ENCODE measurements at places on chromosomes 1 and 21.

- no peak for DNase-seq
These were observed 17.0 kb downstream of the SRRM1 start for GRCh38 chr1:24659993-24660665.

- DNase-seq: no peak
These were observed 1239.3 kb upstream of the ADGRL4 start for GRCh38 chr1:80245813-80246212.

DNA sequence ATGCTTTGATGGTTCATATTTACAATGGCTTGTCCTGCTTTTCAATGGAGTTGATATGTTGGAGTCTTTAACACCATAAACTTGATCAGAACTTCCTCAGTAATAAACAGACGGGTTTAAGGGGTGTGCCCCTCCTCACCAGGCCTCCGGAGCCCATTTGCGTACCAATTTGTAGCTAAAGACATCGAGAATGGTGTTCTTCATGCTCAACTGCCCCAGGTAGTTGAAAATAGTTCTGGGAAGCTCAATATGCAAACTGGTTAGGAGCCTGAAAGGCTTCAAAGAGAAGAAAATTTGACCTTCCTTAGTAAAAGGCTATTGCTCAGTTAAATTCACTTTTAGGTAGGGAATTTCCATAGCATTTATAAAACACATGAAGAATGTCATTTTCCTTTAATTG is 68.1 kb upstream of the RRP15 start:
- no peak for DNase-seq

DNA sequence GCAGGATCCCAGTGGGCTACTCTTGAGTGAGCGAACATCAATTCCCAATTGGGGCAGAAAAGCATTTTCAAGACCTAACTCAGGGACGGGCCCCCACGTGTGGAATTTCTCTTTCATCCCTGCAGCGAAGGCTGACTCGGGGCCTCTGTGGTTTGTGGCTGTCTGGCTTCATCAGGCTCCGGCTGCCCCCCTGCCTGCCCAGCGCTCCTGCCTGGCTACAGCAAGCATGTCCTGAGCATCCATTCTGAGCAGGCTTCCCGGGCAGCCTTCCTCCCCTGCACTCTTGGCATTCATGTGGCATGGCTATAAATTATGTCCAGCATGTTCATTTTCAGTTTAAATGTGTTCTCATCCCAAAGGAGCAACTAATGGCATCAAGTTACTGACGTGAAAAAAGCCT is 588.1 kb downstream of the KIF26B start:
- no peak for DNase-seq

DNA sequence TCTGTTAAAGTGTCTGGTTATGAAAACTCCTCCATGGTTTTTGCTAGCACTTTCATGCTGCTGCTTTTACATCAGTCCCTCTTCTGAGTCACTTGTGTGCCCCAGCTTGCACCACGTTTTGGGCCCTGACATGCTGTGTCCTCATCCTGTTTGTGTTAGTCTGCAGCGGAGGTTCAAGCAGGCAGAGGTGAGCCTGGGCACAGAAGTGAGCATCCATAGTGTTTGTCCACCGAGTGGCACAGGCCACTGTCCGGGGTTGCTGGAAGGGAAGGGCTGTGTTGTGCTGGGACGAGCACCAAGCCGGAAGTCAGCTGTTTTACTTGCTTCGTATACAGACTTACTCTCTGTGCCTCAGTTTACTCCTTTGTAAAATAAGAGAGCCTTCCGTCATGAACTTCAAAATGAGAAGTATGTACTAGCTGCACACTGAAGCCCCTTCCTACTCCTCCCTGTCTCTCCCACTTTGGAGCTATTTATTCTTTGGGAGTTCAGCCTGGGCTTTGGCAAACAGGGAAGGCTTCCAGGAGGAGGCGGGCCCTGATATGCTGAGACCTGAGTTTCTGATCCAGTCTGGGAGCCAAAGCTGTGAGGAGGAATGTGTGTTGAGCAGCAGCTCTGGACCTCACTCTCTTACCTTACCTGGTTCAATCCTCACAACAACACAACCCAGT is 10.7 kb upstream of the LAPTM5 start:
- no peak for DNase-seq

DNA sequence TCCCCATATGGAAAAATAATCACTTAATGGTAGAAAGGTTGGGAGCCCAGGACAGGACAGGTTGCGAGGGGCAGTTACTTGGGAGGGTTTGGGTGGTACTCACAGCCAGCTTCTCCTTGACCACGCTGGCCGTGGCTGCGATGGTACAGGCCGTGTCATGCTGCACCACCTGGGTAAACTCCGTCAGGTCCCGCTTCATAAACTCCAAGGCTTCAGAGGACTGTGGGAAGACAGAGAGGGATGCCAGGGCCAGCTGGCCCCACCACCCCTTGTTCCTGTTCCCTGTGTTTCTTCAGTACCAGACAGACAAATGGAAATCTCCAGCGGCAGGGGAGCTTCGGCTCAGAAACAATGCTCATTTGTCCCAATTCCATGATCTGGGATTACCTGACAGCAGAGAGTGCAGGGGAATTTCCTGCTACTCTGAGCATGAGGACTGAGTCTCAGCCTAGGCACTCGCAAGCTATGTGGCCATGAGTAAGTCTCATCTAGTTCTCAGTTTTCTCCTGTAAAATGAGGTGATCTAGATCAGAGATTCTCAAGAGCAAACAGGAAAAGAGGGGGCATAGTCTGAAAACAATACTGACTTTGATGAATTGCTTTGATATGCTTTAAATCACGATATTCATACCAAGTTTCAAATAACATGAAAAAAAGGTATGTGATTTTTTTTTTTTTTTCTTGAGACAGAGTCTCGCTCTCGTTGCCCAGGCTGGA is 7.4 kb downstream of the BSDC1 start:
- no peak for DNase-seq

GRCh38 chr1:54364995-54365394 is 41.2 kb downstream of the SSBP3 start:
- DNase-seq: no peak

- peak; percentile 60 for DNase-seq
These were observed 15.3 kb downstream of the CASZ1 start for GRCh38 chr1:10781137-10781536.

DNA sequence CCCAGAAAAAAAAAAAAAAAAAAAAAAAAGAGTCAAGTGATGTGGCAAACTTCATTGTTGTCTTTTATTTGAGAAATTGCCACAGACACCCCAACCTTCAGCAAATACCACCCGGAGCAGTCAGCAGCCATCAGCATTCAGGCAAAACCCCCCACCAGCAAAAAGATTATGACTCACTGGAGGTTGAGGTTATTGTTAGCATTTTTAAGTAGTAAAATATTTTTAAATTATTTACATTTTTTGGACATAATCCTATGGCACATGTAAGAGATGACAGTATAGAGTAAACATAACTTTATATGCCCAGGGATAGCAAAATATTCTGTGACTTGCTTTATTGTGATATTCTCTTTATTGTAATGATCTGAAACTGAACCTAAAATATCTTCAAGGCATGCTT is 95.6 kb downstream of the CENPF start:
- no peak for DNase-seq

GRCh38 chr1:54774820-54775498 is 10.6 kb upstream of the PARS2 start:
- DNase-seq: no peak

DNA sequence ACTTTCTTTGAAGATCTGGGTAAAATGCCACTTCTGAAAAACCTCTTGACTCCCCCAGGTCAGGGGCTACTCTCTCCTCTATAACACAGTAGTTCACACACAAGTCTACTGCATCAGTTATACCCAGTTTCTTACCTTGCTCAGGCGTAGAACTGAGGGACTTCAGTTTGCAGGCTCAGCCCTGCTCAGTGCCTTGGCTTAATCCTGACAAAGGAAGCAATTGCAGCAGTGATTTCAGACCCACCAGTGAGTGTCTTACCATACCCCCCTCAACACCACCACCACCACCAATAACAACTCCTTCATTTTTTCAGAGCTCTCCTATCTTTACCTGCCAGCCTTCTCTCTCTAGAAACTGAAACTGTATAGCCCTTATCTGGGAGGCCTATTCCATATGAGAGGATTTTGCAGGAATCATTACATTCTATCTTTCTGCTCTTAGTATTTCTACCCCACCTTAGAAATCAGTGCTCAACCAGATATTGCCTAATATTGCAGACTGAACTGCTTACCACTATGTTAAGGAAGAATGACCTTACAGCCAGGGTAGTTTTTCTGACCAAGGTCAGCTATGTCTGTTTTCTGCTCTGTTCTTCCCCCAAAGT is 105.5 kb upstream of the S1PR1 start:
- DNase-seq: no peak

GRCh38 chr1:84152649-84153056 is 8.6 kb downstream of the PRKACB start:
- DNase-seq: no peak

DNA sequence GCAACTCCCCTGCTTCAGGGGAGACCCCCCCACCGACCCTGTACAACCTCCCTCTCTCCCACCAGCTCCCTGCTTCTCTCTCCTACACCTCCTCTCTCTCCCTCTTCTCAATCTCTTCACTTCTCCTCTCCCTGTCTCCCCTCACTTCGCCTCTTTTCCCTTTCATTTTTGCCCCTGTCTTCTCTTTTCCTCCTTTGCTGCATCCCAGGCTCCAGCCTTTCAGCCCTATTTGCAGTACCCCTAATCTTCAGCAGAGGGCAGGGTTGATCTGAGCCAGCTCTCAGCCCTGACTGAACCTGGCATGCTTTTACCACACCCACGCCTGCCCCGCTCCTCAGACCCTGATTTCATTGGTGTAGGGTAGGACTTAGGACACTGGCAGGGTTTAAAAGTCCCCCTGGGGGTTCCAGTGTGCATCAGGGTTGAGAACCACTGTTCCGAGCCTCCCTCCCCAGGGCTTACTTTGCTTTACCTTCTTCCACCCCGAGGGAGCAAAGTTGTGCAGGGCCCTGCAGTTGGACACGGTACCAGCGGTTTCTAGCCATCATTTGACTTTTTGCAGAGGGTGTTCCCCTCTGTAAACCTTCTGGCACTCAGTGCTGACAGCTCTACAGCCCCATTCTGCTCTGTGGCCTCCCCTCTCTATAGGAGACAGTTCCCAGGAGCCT is 67.3 kb upstream of the CNTN2 start:
- peak; percentile 23 for DNase-seq

DNA sequence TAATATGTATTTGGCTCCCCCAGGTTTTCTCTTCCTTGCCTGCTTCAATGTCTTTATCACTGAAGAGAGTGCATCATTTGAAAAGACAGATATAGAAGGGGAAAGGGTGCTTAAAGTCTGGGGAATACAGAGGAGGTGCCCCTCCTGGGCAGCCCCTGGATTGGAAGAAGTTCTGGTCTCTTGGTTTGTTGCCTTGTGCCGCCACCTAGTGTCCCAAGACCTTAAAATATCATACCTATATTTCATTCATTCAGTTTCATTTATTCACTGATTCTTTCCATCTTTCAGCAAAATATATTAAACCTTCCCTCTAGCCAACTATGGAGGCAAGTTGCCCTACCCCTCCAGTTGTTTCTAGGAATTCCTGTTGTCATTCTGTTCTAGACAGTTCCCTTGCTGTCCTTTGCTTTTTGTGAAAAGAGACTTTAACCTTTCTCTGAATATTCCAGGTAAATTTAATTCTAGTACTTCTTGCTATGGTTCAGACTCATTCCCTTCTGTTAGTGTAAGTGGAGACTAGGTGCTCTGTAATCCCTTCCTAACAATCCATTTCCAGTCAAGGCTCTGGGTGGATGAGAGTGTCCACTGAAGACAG is 56.1 kb downstream of the MEF2D start:
- peak; percentile 31 for DNase-seq

- no peak for DNase-seq
These were observed 41.3 kb downstream of the COL6A1 start for GRCh38 chr21:46022551-46023525.

DNA sequence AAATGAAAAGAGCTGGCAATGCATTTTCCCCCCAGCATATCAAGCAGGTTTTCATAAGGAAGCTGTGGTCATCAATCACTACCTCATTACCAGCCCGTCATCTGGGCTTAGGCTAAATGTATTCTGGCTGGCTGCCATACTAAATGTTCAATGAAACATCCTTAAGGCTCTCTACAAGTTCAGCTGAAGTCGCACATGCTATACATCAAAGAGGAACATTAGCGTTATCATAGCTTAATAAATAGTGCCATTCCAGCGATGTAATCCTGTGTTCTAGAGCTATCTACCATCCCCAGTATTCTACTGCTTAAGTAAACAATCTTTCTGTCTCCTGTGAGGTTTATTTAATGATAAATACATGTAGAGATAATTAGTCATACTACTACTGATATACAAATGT is 288.8 kb downstream of the DPYD start:
- DNase-seq: peak; percentile 97

GRCh38 chr1:39047374-39048229 is 21.5 kb downstream of the NDUFS5 start:
- DNase-seq: no peak

DNA sequence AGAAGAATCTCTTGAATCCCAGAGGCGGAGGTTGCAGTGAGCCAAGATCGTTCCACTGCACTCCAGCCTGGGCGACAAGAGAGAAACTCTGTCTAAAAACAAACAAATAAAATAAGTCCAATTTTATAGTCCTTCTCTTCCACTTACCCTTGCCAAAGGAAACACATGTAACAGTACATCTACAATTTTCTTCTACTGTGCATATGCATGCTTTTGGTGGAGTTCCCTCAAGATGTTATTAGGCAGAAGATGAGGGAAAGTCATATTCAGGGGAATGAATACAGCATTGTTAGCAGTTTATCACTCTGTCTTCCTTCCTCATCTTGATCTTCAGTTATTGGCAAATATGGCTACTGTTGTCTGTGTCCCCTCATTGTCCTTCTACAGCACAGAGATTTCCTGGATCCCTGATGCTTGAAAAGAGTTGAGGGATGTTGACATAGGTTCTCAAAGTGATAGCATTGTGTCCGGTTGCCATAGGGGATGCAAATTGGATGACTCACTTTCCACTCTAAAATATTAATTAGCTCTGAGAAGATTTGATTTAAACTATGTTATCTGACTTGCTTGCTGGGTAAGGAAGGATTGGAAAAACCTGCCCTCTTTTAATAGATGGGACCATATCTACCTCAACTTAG is 1173.6 kb downstream of the KCNT2 start:
- no peak for DNase-seq

GRCh38 chr1:229437443-229437842 is 3.5 kb upstream of the ACTA1 start:
- no peak for DNase-seq

GRCh38 chr1:26607186-26607585 is 77.6 kb downstream of the RPS6KA1 start:
- DNase-seq: no peak

All from NCI-H1105 treated with DMSO at 0.1 percent for 48 hours (cell line).